SK-N-MC (cell line): ENCODE measurements at places on chromosomes 11 and 22.

- DNase-seq = no peak
These were observed 17.9 kb upstream of the UVRAG start for GRCh38 chr11:75797116-75797515.

DNA sequence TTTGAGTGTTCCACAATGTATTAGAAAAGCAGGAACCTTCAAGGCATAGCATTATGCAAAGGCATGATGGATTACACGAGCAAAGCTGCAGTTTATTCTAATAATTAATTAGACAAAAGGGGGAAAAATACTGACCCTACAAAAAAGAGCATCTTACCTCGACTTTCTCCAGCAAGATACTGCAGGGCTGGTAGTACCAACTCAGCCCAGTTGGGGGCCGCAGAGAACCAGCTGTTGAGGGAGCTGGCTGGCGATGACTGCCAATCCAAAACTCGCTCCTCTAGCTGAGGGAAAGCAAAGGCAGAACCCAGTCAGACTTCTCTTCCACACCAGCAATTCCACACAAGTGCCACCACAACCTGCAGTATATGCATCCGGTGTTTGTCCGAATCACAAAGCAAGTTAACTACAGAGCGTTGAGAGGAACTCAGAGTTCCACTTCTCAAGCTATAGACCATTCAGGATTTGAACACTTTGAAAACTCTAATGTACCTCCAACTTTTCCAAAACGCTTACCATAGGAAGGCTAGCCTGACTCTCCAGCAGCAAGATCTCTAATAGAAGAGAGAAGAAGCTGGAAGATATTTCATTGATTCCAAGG is 13.7 kb downstream of the NFRKB start:
- no peak for DNase-seq

DNA sequence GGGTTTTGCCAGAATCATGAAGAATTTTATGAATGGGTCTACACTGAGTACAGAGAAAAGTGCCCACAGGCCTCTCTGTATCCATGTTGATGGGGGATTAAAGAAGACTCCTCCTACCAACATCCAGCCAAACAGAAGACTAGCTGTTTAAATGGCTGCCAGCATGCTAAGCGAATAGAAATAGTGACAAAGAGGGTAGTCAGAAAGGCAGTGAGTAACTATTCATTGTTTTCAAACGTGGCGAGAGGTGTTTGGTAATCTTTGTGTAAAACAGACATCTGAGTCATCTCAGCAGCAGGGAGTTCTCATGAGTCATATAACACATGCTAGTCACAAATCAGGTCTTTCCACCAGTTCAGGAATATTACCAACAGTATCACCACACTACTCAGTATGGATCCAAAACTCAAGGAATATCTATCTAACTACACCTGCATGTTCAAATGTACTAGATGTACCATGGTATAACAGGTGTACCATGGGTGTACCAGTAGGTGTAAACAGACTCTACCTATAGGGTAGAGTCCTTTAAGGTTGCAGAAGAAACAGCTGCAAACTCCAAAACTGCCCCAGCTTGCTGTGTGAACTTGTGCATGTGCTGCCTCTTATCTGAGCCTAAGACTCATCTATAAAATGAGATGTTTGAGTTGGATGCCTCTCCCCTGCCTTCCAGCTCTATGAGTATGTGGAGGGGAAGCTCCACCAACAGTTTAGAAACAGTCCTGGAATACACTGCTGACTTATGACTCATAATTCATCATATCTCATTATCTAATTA is 82.0 kb downstream of the SLC1A2 start:
- DNase-seq = no peak

DNA sequence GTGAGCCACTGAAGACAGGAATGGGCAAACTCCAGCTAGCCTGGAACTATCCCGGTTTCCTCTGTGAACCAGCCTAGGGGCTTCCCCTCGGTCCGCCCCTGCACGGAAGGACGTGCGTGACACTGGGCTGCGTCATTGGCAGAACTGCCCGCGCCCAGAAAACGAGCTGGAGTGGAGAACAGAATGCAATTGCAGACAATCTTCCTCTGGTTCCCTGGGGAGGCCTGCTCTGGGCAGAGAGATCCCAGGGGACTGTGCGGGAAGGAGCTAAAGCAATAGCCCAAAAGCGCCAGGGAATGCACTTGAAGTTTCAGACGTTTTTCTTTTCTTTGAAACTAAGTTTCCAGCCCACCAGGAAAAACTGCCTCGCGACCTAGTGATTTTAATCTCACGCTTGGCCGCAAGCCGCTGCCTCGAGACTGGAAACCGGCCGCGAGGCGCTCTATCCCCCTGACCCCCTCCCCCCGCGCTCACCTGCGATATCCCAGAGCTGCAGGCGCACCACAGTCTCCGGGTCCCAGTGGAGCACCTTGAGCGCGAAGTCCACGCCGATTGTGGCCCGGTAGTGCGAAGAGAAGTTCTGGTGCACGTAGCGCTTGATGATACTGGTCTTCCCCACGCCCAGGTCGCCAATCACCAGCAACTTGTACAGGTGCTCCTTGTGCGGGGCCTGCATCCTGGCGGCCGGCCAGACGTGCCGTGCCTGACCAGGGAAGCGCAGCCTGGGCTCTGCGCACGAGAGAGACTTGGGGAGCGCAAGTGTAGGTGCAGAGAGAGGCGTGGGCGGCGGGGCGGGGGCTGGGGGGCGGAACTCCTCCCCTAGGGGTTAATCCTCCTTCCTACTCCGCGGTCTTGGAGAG is at the start of gene RAB38:
RAB38 (minus strand) TSS at position 735 of the 860 bp plus-strand sequence; CDS start at position 676, 59 bp downstream.
- peak; percentile 3 for DNase-seq

DNA sequence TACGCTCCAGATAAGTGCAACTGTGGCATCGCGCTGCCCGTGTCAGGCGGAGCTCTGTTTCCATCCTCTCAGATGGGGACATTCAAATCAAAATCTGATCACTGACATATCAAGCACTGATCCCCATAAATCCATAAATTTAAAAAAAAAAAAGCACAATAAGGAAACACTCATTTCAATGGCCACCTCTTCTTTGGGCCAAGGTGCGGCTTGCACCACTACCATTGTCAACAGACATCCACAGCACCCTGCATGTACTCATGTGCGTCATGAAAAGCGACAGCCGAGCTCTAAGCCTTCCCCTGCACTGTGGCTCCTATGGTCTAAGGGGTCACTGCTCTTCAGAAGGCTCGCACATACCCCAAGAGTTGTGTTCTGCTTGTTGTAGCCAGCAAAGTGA is 26.7 kb upstream of the SERPIND1 start:
- no peak for DNase-seq

DNA sequence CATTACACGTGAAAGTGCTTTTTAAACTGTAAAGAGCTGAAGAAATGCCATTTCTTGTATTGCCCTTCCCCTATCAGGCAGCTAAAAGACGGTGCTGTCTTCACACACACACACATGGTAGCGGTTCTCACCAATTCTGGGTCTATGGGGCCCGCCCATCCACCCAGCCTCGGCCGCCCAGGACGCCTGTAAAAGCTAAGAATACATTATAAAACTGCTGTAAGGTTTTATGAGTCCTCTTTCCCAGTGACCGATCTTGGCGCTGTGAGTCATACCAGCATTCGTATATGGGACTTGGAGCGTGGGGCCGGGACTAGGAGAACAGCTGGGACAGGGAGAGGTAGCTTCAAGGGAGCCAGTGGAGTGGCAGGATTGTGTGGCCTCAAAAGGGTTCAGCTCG is 149.7 kb upstream of the CADM1 start:
- no peak for DNase-seq

DNA sequence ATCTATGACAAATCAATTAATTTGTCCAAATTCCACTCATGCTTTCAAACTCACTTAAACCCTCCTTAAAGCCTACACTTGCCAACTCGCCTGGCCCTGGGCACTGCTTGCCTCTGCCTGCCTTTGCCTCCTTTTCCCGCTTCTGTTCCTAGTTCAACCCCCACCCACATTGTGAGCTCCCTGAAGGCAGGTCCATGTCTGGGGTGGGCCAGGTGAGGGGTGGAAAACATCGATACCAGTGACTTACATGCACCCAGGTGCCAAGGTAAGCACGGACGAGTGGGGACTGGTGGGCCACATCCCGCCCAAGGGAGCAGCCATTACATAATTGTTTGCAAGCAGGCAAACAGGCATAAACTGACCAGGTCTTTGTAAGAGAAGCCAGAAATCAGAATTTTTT is 146.2 kb downstream of the ST3GAL4 start:
- DNase-seq = no peak

- DNase-seq = no peak
These were observed 681.6 kb upstream of the ANO3 start for GRCh38 chr11:25650319-25650718.

GRCh38 chr11:92911478-92911877 is 58.0 kb upstream of the MTNR1B start:
- DNase-seq = no peak

- no peak for DNase-seq
These were observed 255.7 kb downstream of the CTTN start for GRCh38 chr11:70654016-70654415.

GRCh38 chr11:120501440-120501839 is 10.1 kb upstream of the GRIK4 start:
- DNase-seq = no peak

- DNase-seq = no peak
These were observed 45.5 kb upstream of the POU2AF2 start for GRCh38 chr11:111200010-111200534.

DNA sequence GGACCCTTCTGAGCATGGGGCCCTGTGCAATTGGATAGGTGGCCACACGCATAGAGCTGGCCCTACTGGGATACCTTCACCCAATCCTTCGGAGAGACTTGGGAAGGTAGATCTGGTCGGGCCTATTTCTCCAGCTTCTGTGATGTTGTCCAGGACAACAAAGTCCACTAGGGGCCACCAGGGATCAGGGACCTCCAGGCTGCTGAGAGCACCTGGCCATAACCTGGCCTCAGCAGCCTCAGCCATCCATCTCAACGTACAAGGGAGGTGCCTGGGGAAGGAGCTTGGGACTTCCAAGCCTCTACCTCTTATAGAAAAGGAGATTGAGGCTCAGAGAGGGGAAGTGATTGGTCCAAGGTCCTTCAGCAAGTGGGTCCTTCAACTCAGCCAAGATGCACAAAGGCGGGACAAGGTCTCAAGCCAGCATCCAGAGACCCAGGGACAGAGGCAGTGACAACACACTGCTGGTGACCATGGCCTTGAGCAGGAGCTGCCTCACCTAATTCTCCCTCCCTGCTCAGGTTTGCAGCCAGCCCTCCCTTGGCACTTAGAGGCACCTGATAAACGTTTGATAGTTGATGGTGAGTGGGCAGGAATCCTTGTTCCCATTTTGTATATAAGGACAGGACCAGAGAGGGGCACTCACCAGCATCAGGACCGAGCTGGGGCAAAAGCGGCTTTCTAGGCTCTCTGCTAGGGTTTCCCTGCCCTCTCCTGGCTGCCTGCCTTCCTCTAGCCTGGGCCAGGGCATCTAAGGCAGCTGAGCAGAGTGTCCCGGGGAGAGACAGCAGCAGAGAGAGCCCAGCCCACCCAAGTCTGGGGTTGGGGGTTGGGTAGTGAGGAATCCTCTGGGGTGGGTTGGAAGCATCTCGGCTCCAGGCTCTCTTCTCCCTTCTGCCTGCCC is 4.5 kb downstream of the RAC2 start:
- DNase-seq = no peak

DNA sequence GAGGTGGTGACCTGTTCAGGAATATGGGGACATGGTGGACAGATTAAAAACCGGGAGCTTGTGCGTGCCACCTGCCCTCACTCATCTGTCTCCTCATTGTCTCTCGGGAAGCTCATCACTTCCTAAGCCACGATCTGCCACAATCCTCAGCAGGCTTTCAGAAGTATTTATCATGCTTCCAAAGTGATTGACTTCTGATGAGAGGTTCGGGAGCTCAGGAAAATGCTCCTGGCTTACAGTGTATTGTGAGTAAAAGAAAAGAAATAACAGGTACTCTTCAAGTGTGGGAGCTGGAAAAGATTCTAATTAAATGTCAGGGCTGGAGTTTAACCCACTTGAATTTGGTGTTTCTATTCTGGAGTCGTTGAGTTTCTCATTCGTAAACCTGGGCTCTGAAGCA is 91.9 kb upstream of the DRD2 start:
- no peak for DNase-seq

GRCh38 chr22:46686221-46687047 is 51.6 kb downstream of the CERK start:
- DNase-seq = no peak

DNA sequence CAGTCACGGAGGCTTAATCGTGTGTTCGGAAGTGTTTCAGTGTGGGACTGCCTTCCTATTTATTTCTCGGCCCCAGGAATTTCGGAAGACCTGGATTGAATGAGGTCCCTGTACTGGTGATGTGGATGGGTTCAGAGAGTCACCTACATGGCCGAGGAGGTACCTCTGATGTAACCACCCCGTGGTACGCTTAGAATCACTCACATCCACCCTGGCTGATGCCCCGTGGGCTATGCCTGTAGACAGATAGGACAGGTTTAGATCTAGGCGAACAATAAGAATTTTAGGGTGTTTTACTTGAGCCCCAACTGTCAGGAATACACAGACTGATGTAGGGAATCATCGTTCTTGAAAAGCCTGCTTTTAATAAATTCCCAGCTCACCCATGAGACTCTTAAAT is 2.0 kb downstream of the MPPED1 start:
- no peak for DNase-seq

DNA sequence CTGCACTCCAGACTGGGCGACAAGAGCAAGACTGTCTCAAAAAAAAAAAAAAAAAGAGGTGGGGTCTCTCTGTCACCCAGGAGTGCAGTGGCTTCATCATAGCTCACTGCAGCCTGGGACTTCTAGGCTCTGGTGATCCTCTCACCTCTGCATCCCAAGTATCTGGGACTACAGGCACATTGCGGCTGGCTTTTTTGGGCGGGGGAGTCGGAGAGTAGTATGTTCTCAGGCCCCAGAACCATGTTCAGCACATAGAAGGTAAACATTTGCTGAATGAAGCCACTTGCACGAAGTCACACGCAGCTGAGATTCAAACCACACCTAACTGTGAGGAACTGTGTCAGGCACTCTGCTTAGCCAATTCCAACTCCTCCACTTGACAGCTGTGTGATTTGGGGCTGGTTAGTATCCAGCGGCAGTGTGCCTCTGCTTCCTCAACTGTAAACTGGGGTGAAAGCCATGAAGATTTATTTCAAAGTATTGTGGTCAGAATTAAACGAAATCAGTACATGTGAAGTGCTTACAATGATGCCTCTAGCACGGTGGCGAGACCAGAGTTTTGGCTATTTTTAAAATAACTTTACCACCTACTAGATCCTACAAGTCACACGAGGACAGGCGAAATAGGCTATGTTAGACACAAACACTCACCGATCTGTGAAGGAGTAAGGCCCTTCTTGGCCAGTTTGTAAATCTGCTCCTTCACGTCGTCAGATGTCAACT is 789 bp downstream of the RPS13 start:
- DNase-seq = no peak

DNA sequence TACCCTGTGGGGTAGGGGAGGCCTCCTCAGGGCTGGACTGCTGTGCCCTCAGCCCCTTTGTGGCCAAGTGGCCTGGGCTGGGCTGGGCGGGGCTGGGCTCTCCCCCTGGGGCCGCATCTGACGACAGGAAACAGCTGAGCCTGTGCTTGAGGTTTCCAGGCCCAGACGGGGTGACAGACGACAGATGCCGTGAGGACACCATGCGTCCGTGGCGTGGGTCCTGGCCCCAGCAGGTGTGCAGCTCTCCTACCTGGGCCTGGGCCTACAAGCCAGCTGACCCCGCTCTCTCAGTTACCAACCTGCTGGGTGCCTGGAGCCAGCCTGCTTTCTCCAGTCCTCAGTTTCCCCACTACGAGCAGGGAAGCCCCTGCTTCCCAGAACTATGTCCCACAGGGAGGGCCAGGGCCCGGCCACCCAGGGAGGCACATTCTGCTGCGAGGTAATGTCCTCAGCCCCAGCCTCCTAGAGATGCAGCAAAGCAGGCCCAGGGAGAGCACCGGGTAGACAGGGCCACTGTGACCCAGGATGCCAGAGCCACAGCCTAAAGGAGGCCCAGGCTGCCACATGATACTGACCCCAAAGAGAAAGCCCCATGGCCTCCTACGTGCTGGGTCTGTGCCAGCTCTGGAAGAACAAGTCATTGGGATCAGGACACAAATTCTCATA is 181.3 kb downstream of the IGLL1 start:
- DNase-seq = no peak
